ENCODE measurements at places on chromosomes 2 and 18. TPM values are rescaled to one million over a fixed set of nuclear protein-coding genes. Genes with fewer than 3 reads are reported as not detected.

Gene CASP8
- total RNA-seq: 2.8 TPM

Gene ARL5A
- total RNA-seq: 57.5 TPM

Gene PPP1R1C
- 21.4 TPM for total RNA-seq

Gene POMC
- 9.2 TPM for total RNA-seq

Gene TRIM43
- not detected for total RNA-seq

Gene ICOS
- total RNA-seq: not detected

Gene KCNS3
- 4.2 TPM for total RNA-seq

Gene ECEL1
- not detected for total RNA-seq

Gene NETO1
- total RNA-seq: not detected

Gene ALK
- 0.16 TPM for total RNA-seq

All from Right ventricle myocardium superior (tissue), 1 donor.